ENCODE measurements at places on chromosomes 1 and 21.

DNA sequence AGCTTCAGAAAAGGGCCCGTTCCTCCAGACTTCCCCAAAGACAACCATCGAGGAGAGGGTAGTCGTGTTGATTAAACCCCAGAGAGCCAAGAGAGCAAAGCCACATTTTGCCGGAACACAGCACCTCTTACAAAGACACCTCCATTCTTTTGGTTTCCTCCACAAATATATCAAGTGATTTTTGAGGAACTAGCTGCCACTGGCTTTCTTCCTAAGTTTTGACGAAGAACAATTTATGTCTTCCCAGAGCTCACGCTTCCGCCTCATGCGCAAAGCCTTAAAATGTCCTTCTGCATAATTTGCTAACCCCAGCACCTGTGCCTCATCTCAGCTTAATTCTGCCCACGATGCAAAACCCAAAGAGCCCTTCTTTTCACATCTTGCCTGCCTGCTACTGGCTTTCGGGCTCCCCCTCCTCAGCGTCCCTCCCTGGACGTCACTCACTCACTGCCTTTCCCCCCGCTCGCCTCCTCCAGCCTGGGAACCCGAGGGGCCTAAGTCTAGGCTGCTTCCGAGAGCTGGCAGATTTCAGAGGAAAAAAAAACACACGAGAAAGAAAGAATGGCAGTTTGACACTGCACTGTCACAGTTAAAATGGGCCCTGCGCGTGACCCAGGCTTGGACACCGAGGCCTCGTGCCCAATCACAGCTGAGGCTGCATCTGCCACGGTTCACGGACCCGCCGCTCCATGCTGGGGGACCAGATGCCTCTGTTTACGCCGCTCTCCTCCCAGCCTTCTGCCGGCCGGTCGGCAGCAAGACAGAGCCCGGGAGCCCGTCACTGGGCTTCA, 77.6 kb upstream of the IFNAR2 start:
- no peak for DNase-seq

DNA sequence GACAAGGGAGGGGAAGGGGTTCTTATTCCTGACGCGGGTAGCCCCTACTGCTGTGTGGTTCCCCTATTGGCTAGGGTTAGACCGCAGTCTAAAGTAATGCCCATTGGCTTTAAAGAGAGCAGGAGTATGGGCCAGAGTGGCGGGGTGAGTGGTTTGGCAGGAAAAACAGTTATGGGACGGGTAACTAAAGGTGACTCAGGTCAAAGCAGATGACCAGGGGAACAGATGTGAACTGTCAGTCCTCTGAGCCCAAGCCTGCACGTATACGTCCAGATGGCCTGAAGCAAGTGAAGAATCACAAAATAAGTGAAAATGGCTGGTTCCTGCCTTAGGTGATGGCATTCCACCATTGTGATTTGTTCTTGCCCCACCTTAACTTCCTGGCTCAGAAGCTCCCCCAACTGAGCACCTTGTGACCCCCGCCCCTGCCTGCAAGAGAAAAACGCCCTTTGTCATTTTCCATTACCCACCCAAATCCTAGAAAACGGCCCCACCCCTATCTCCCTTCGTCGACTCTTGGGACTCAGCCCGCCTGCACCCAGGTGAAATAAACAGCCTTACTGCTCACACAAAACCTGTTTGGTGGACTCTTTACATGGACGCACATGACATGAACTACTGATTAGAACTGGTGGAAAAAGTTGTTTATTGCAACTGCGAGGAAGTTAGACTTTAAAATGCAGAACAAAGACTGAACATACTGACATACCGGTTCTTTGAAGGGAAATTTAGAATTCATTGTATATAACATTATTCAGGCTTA, 758 bp upstream of the ATAD3B start:
- DNase-seq = no peak

- no peak for DNase-seq
Measured at GRCh38 chr1:68278221-68278620, 45.9 kb upstream of the WLS start.

DNA sequence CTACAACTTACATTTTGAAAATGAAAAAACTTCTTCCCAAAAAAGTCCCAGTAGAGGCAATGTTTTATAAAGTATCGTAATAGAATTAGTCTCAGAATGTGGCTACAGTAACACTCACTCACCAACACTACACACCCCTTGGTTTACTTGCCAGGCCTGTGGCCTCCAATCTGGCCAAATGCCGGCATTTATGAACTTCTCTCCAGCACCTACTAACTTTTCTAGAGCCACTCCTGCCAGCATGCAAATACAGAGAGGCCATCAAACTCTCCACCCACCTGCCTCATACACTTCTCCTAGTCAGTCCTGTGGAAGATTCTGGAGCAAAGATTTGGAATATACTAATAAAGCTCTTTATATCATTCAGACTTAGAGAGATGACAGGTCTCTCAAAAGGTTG, 32.3 kb downstream of the STPG1 start:
- no peak for DNase-seq

GRCh38 chr1:11806307-11806936, 431 bp downstream of the CLCN6 start:
- DNase-seq = peak; percentile 44

- DNase-seq = no peak
Measured at GRCh38 chr1:193141804-193142203, 20.0 kb downstream of the CDC73 start.

DNA sequence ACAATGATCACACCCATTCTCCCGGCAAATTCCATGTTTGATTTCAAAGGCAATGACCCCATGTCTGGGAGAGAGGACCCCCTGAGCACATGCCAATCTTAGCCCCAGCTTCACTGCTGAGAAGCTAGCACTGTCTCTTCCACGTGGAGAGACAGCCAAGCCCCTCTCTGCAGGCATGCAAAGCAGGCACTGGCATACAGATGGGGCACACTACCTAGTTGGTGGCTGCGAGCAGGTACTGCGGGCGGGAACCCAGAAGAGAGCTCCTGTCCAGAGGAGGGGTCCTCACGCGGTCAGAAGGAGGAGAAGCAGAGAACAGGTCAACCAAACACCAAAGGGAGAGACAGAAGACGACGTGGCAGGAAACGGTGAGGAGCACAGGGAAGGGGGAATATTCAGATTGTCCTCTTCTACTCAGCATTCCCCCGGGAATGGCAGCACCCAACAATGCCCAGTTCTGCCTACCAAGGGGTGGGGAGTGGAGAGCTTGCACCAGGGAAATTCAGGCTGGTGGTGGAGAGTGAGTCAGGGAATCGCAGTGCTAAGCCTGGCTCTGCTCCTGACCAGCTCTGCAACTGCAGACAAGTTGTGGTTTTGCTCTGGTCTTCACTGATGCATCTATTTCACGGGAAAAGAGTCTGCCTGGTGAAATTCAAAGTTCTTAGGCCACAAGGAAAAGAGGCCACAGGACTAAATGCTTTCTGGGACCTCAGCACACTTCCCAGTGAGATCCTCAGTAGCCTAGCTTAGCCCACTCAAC, 48.1 kb upstream of the GOLT1A start:
- no peak for DNase-seq

GRCh38 chr1:64471218-64472039, 1.5 kb downstream of the CACHD1 start:
- DNase-seq = no peak

DNA sequence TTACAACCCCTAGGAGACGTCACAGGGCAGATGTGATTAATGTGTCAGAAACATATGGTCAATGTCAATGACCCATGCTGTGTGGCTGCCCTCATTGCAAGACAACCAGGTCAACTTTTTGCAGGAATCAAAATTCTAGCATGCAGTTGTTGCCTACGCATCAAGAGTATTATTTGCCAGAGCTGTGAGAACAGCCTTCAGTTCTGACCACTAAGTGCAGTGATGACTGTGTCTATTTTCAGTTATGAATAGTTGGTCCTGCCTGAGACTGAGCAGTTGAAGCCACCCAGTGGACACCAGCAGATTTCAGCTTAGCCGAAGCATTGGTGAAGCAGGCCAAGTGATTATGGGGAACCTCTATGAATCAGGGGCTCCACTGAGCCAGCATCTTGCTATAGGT, 47.3 kb downstream of the LYPLAL1 start:
- DNase-seq = no peak

DNA sequence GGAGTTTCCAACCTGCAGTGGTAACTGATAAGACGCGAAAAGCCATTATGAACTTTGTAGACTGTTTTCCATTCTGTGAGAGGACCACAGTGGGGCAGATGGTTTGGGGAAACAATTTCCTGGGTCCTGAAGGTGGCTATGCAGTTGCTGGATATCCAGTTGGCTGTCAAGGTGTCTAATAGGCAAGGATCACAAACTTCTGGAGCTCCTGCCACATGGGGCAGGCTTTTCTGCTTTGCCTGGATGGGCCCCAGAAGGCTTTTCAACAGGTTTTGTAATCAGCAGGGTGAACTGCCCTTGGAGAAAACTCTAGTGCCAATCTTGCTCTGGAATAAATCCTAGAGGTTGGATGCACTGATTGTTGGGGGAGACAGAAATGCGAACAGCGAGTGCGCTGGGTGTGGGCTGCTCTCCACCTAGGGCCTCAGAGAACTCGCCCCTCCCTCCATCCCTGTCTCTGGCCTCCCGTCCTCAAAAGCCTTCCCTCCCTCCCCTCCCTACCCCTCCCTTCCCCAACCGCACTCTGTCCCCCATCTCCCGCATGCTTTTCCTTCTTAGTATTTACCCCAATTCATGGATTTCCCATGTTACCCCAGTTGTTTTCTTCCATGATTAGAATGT, 210.3 kb upstream of the USP24 start:
- no peak for DNase-seq

DNA sequence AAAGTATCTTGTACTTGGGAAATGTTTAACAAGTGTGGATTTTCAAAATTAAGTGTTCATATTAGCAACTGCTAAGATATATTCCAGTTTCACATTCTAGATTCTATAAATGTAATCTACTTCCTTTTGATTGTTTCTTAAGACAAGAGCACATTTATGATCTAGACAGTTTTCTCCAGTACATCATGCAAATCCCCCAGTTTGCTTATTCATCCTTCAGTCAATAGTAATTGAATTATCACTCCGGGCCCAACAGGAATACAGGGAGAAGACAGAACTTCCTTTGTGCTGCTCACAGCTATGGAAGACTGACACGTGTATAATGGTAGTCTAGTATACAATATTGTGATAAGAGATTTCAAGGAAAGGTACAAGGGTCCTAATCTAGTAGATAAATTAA, 14.5 kb downstream of the PLA2G4A start:
- DNase-seq = no peak
